ENCODE measurements at places on chromosomes 12 and 14.

DNA sequence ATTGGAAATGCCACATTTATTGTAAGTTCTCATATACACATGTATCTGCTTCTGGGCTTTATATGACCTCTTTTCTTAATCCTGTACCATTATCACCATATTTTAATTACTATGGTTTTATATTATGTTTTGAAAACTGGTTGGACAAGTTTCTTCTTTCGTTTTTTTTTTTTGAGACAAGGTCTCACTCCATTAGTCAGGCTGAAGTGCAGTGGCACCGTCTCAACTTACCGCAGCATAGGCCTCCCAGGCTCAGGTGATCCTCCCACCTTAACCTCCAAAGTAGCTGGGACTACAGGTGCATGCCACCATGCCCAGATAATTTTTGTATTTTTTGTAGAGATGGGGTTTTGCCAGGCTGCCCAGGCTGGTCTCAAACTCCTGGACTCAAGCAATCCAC is 44.6 kb downstream of the GALNT4 start:
- no peak for DNase-seq

DNA sequence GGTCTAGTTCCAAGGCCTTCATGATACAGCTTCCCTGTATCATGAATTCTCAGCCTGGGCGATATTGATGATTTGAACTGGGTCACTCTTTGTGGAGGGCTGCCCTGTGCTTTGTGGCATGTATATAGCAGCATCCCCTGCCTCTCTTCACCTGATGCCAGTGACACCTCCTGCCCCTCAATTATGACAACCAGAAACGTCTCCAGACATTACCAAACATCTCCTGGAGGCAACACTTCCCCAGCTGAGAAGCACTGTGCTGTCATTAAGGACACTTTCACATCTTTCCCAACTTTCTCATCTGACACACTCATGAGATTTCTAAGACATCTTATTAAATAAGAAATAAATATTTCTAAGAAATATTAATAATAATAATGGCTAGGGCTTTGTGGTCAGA is 315.3 kb downstream of the BCL11B start:
- DNase-seq = no peak

- no peak for DNase-seq
Observed at GRCh38 chr14:80958939-80959338, 3.5 kb downstream of the TSHR start.

GRCh38 chr14:95143808-95144620 is 13.3 kb downstream of the DICER1 start:
- DNase-seq = no peak

GRCh38 chr14:50383618-50384225 is 13.0 kb downstream of the CDKL1 start:
- no peak for DNase-seq

DNA sequence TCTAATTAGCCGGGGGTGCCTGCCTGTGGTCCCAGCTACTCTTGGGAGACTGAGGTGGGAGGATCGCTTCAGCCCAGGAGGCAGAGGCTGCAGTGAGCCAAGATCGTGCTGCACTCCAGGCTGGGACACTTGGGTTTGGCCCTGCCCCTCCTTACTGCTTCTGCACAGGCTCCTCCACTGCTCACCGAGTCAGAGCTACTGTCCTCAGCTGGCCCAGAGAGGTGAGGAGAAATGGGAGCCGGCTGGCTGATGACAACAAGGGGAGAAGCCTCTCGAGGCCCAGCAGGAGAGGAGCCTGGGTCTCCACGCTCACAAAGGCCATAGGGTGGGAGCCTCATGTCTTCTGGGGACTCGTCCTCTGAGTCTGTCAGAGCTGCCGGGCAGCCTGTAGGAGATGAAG is 13.7 kb downstream of the CALCOCO1 start:
- no peak for DNase-seq

DNA sequence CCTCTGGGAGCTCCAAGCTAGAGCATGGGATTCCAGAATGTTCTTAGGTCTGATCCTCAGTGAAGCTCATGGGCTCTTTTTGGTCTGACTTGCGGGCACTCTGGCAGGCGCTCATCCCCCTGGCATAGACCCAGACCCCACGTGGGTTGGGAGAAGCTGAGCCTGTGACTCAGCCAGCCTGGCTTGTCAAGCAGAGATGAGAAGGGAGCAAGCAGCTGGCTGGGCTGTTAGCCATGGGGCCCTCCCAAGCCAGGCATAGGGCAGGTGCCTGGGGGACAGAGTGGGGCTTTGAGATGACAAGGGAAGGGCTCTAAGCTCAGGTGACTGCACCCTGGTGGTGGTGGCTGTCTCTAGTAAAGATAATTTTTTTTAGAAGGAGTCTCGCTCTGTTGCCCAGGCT is 80.3 kb upstream of the NOS1 start:
- DNase-seq = no peak

GRCh38 chr12:115474539-115475353 is 790.8 kb upstream of the TBX3 start:
- DNase-seq = no peak

- DNase-seq = no peak
Observed at GRCh38 chr14:101351769-101352168, 209.5 kb upstream of the DIO3 start.

DNA sequence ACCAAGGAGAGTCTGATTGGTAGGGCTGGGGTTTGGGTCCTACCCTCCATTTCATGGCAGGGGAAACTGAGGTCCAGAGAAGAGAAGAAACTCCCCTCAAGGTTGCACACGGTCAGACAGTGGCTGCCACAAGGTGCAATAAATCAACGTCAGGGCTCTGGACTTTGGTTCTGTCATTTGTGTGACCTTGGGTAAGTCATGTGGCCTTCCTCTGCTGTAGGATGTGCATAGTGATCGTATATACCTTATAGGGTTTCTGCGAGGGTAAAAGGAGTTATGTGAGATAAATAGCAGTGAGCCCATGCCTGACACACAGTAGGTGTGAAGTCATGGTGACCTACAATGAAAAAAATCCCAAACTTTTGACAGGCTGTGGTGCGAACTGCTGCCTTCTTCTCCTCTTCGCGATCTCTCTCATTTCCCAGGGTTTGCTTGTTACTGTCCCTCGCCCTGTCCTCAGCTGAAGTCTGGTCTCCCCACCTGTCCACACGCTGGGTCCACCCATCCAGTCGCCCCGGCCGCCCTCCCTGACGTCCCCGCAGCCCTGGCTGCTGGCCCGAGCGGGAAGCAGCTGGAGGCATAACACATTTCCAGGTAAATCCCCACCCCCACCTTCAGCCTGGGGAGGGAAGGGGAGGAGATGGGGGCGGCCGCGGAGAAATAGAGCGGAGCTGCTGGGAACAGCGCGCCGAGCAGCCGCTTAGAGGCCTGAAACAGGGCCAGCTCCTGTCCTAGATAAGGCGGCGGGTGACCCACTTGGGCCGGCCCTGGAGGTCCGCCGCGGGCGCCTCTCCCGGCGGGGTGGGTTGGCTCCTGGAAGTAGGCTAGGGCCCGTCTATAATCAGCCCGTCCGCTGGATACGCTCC is 1.8 kb upstream of the FAM222A start:
- no peak for DNase-seq

- DNase-seq = no peak
Observed at GRCh38 chr12:12506496-12506890, 56.2 kb downstream of the DUSP16 start.

- DNase-seq = no peak
Observed at GRCh38 chr12:27762757-27763156, 17.3 kb upstream of the KLHL42 start.

DNA sequence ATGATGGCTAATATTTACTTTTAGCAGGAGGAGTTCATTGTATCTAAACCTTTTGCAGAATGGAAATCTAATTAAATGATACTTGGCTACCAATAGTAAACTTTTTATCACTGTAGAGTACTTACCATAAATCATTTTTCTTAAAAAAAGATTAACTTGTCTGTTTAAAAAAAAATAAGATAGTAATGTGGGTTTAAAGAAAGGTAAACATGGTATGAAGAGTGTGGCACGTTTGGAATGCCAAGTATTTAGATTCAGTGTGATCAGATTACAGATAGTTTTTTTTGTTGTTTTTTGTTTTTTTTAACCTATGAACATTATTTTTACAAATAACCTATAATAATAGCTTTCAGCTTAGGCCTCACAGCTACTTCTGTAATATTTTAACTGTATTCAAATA is 25.8 kb downstream of the KTN1 start:
- no peak for DNase-seq

DNA sequence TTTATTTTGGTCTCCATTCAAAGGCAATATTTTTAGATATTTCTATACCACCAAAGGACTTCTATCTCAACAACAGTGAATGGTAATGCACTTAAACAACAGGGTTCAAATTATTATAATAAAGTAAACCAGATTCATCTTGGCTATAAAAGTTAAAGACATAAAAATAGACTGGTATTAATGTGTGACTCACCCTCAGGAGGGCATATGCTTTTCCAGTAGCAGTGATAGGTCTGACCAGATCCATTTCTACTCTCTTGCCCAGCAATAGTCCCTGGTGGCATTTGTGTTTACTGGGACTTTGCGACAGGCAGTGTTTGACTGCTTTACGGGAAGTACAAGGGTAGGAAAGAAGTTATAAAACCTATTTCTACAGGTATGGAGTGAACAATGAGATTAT is 353.2 kb upstream of the ATP2B1 start:
- no peak for DNase-seq

DNA sequence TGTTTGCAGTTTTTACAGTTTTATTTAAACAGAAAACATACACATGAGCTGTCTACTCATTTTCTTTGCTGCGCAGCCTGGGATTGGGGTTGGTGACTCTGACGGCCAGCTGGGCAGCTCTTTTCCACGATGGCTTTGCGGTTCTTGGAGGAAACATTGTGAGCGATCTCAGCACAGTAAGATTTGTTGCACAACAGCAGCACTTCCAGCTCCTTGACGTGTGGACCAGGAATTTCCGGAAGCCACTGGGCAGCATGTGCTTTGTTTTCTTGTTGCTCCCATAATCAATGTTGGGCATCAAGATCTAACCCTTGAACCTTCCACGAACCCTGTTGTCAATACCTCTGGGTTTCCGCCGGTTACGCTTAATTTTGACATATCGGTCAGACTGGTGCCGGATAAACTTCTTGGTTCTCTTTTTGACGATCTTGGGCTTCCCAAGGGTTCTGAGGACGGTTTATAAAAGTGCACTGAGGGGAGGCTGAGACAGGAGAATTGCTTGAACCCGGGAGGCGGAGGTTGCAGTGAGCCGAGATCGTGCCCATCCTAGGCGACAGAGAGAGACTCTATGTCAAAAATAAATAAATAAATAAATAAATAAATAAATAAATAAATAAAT is 21.8 kb downstream of the FKBP11 start:
- no peak for DNase-seq

DNA sequence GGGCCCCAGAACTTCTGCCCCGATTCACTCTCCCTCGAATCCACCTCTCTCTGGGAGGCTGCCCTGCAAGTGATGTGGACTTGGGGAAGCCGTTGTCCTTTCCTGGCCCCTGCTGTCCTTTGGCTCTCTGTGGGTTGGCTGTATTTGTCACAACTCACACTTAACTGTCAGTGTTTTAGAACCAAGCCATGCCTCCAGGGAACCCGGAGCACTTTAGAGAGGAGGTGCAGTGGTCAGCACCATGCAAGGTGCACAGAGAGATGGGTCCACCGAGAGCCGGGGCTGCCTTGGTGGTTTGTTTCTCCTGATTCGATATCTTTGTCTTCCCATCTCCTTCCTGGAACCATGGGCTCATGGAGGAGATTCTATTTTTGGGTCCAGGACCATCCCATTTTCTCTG is 129.5 kb upstream of the RTL1 start:
- no peak for DNase-seq

DNA sequence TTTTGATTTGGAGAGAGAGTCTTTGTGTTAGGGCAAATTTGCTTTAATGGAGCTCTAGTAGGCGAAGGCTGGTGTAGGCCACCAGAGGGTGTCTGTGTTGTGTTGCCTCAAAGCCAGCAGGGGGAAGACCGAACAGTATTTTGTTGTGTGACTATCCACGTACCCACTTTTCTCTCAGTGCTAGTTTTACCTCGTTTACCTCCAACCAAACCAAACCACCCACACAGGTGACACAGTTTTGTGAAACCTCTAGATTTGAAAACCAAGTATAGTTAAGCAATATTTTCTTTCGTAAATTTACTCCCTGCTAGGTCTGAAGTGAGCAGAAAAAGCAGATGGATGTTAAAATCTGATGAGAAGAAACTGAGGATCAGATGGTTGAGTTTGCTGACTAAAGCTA is 36.3 kb upstream of the NPFF start:
- DNase-seq = peak; percentile 10

DNA sequence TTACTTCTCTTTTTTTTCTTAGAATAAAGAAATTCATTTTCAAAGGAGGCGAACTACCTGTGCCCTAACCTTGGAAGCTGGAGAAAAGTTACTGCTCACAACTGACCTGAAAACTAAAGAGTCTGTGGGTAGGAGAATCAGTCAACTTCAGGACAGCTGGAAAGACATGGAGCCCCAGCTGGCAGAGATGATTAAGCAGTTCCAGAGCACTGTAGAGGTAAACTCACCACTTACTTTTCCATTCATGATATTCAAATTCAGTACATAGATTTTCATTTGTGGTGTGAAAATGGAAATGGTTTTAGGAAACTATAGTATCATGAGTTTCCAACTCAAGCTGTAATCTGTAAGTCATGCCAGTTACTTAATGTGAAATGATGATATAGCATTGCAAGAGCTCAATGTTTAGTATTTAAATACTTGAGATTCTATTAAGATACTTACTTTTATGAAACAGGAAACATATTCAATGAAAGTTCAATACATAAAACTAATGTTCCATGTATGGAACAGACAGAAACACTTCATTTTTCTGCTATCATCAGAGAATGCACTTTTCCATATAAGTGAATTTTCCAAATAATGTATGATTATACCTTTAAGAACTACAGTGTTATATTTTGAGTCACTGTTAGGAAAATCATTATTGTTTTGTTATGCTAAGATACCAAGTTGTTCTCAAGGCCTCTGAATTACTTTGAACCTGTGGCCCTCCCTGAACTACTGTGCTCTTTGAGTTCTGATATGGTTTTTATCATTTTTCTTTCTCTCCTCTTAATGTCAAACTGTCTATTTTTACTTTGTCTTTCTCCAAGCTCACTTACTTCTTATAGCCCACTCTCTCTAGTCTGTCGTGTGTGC is 119.0 kb downstream of the ESR2 start:
- no peak for DNase-seq

- no peak for DNase-seq
Observed at GRCh38 chr14:87055007-87055406, 938.0 kb downstream of the GALC start.

- DNase-seq = no peak
Observed at GRCh38 chr14:51401756-51402155, 161.7 kb downstream of the TMX1 start.

GRCh38 chr14:76426161-76426696 is 50.3 kb downstream of the ESRRB start:
- no peak for DNase-seq

GRCh38 chr12:11069854-11070365 is 7.8 kb upstream of the TAS2R46 start:
- no peak for DNase-seq

- DNase-seq = no peak
Observed at GRCh38 chr14:99579120-99579836, 24.7 kb downstream of the CCDC85C start.

DNA sequence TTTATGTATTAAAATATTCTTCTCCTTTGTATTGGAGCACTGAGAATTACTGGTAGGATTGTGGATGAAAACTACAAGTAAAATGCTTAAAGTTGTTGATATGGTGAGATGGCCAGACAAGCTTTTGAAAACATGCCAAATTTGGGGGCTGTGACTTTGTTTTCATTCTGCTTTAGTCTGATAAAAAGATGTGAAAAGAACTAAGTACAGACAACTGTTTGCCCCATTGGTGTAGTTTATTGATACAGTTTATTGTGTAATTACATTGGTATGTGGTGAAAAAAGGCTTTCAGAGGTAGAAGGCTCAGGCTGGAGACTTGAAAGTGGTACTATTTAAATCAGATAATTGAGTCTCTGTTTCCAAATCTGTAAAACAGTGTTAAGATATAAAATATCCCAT is 746.8 kb downstream of the DIO2 start:
- DNase-seq = no peak
